ENCODE measurements at places on chromosomes 5 and 9.

DNA sequence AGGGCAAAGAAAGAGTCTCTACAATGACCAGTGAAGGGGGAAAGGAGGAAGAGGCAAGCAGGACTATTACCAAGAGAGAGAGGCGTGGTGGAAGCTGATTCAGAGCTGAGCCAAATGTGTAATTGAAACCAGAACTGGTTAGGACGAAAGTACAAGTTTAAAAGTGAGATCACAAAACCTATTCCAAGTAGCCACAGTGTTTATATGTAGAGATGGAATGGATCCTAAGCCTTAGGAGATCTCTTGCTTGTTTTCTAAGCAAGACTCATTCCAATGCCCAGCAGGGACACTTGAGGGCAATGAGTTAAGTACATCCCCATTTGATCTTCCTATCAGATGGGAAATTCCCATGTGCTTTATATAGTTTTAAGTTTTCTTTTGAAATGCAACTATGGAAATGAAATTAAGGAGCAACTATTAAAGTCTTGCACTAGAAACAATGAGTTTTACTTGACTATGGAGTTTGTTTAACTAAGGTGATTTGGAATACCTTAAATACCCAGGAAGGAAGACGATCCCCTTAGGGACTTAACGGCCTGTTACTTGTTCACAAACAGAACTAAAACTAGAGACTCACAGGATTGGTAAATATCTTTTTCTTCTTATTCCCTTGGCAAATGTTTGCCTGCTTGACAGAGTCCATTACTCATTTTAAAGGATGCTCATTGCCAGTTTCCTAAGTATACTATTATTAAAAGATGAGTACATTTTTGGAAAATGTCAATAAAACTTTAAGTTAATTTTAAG lies 51.1 kb upstream of the SNX2 start:
- DNase-seq = peak; percentile 21

GRCh38 chr5:143888912-143889311 lies 77.0 kb downstream of the HMHB1 start:
- no peak for DNase-seq

- no peak for DNase-seq
These were observed 10.7 kb downstream of the IL4 start for GRCh38 chr5:132684491-132684890.

DNA sequence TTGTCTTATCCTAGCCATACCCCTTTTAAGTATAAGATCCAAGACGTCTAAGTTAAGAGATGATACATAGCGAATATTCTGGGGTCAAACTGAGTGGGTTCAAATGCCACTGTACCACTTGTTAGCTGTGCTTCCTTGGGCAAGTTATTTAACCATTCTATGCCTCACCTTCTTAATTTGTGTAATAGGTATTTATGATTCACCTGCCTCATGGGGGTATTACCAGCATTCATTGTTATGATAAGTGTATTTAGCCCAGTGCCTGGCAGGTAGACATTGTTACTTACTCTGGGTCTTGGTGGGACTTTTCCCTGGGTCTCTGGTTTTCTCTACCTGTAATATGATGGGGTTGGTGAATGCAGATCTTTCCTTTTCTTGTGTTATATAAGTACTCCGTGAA lies 3.8 kb downstream of the LARP1 start:
- no peak for DNase-seq

- DNase-seq = no peak
These were observed 716.3 kb downstream of the BRINP1 start for GRCh38 chr9:118652912-118653311.

- no peak for DNase-seq
These were observed 62.3 kb downstream of the ACER2 start for GRCh38 chr9:19470981-19471650.

DNA sequence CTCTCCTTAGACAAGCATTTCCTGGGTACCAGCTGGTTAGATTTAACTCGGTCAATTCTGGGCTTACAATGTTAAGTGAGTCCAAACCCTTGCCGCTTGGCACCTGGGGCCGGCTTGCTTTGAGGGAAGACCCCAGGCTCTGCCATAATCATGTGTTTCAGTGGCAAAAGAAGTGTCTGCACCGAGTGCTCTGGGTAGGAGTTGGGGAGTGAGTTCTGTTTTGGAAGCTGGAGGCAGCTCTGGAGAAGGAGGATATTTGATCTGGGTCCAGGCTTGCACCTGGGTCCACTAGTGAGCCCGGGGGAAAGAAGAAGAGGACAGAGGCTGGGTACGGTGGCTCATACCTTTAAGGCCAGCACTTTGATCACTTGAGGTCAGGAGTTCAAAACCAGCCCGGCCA lies 8.4 kb upstream of the OLFM1 start:
- no peak for DNase-seq

DNA sequence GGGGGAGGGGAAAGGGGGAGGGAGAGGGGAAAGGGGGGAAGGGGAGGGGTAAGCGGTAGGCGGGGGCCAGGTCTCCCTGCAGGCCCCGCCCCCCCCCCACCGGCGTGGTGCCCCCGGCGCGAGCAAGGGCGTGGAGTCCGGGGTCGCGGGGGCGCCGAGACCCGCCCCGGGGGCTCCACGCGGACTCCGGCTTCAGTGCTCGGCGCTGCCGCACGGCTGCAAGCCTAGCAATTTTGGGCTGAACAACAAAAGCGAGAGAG lies 10.8 kb downstream of the C9orf50 start:
- no peak for DNase-seq

GRCh38 chr9:86734771-86735170 lies 212.5 kb downstream of the GAS1 start:
- no peak for DNase-seq

GRCh38 chr5:112367400-112367799 lies 51.7 kb downstream of the EPB41L4A start:
- no peak for DNase-seq

DNA sequence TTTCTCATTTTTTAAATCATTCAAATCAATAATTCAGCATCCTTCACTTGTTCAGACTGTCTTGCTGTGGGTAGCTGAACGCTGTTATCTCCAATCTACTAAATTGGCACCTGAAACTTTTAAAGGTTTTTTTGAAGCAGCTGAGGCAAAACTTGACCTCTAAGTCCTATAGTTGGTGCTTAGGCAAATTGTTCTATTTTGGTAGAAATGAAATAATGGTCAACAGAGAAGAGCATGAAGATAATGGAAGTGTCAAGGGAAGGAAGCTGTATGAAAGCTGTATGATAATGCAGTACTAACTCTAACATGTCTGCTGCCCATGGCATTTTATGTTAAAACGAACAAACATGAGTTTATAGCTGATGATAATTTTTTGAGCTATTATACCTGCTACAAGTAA lies 138.0 kb downstream of the GDNF start:
- DNase-seq = no peak

GRCh38 chr9:134503301-134504105 lies 138.1 kb upstream of the COL5A1 start:
- DNase-seq = no peak

- no peak for DNase-seq
These were observed 18.2 kb downstream of the VLDLR start for GRCh38 chr9:2639786-2640185.

DNA sequence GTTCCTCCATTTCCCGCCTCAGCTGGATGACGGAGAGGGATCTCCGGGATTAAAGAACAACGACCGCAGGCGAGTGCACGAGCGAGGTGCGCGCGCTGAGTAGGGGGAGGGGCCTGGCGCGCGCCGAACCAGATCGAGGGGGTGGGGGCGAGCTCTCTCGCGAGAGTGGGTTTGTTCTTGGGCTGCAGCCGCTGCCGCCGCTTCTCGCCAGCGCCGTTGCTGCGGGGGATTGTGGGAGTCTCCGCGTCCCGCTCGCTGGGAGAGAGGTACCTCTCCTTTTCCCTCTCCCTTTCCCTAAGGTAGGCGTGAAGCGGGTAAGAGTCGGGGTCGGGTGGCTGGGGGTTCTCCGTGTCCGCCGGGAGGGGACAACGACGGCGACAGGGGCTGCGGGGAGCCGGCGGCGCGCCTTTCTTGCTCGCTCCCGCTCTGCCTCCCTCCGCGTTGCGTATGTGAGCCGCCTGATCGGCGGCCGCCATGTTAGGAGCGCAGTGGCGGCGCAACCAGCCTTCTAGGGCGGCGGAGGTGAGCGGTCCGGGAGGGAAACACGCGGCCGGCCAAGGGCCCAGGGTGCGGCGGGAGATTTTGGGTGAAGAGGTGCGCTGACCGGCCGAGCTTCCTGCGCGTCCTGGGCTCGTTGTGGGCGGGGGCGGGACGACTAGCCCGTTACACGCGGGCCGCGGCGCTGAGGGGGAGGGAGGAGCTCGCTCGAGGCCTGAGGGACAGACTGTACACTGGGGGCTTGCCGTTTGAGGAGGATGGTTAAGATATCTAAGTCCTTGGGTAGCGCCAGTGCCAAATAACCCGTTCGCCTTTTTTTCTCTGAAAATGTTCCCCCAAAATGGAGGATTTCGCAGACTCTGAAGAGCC lies at the start of gene MATR3:
Gene MATR3, plus strand, starts transcription at position 234 of the 867 bp plus-strand sequence. CDS start 13,676 bp downstream, outside the sequence.
- peak; percentile 95 for DNase-seq

- peak; percentile 30 for DNase-seq
These were observed 75.8 kb downstream of the OXCT1 start for GRCh38 chr5:41794471-41794870.

- DNase-seq = peak; percentile 93
These were observed 6.1 kb downstream of the CCNI2 start for GRCh38 chr5:132753135-132753987.

DNA sequence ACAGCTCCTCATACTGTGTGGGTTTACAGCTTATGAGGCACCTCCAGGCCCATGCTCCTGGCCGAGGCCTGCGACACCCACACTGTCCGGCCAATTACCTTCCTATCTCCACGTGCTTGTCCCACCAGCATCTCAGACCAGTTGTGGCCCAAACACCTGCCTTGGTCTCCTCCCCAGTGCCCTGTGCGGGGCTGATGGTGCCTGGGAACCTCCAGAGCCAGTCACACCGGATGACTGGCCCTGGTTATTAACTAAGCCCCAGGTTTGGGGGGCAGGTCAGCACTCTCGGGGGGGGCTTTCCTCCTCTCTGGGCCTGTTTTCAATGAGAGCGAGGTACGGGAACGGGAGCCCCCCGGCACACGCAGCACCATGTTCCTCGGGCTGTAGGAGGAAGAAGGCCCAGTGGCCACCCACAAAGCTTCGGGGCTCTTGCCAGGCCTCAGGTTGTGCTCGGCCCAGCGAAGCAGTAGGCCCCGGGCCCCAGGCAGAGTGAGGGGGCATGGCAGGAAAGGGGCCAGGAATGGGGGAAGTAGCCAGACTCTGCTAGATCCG lies 76.0 kb upstream of the PHYKPL start:
- DNase-seq = no peak

DNA sequence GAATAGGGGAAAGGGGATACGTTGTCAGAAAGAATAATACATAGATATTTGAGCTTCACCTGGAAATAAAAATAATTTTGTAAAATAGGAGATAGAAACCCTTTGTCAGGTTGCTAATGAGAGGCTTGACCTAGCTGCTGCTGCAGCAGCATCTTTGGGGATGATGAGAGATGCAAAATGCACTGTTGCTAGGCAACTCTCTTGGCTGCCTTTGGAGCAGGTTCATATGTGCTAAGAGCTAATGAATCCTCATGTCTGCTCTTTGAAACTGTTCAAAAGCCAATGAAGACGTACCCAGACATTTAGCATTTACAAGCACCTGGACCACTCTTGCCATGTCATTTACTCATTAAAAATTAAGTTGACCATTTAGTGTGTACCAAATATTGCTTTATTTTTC lies 121.7 kb downstream of the FOCAD start:
- peak; percentile 69 for DNase-seq

DNA sequence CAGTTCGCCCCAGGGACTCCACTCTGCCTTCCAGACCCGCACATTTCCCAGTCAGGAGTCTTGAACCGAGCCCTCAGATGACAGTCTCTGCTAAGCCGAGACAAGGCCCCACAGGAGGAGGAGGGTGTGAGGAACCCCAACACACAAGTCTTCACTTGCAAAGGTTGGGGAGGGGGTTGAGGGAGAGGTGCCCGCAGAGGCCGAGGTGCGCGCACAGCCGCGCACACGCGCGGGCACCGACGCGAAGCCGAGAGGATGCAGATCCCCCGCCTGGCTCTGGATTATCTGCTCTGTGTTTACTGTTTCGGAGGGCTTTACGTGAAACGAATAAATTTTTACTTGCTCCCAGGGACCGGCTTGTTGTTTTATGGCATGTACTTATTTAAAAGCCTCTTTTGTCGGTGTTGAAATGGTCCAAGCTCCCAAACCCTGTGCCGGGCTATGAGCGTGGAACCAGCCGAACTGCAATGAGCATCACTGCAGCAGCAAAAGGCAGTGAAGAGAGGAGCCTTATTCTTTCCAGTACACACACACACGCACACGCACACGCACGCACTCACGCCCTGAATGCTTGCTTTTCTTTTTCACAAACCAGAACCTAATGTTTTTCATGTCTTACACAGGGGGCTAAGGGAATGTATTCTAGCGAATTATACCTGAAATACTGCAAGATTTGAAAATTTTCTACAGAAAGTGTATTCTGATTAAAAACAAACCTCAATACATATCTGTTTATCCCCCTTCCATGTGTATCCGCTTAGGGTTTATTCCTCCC lies 297.7 kb downstream of the PARP8 start:
- peak; percentile 21 for DNase-seq

- DNase-seq = peak; percentile 39
These were observed 54.5 kb downstream of the STK10 start for GRCh38 chr5:172133359-172134029.

DNA sequence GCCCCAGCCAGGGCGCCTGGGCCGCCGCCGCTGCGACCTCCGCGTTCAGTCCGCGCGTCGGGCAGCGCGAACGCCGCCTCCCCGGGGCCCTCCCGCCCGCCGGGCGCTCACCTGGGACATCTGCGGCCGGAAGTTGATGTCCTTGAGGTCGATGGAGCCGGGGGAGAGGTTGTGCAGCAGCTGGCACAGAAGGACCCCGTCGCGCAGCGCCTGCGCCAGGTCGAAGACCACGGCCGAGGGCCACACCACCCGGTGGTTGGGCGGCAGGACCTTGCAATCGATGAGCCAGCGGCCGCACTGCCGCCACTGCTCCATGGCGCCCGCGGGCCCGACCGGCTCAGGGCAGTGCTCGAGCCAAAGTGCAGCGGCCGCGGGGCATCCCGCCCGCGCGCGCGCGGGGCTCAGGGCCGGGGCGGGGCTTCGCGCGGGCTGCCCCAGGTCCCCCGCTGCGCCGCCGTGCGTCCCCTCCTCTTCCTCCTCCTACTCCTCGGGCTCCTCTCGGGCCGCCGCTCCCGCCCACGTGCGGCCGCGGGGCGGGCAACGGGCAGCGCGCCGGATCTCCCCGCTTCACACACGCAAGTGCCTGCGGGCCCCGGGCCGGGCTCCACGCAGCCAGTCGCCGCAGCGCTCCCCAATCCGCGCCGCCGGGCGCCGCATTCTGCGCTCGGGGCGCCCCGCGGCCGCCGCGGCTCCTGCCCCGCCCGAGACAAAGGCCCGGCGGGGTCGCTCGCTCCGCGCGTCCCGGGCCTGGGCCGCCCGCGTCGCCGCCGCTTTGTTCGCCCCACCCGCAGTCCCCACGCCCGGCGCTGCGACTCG lies at the start of gene VAV2:
Gene VAV2, minus strand, starts transcription at position 361 of the 816 bp plus-strand sequence. Its CDS starts 46 bp downstream, at position 315.
- peak; percentile 53 for DNase-seq

- no peak for DNase-seq
These were observed 387.0 kb upstream of the DMAC1 start for GRCh38 chr9:8186560-8186959.

DNA sequence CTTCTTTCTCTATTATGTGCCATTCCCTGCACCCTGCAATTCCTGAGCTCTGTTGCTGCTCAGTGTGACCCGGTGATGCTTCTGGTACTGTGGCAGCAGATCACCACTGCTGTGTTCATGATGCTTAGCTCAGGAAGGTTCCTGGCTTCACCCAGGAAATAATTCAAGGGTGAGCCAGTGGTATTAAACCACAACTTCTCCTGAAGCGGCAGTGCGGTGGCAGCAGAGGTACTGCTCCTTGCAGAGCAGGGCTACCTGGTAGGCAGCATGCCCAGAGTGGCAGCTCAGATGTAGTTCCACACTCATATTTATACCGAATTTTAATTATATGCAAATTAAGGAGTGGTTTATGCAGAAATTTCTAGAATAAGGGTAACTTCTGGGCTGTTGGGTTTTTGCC lies 213.8 kb upstream of the ZNF608 start:
- no peak for DNase-seq

Measured in Ammon's horn (tissue), 1 donor.